ENCODE measurements at places on chromosomes 3 and 15.
A peak's percentile ranks its signal among the peaks of the same experiment; 100 is the strongest.

- DNase-seq = no peak
Observed at GRCh38 chr3:481680-482079, 285.1 kb downstream of the CHL1 start.

DNA sequence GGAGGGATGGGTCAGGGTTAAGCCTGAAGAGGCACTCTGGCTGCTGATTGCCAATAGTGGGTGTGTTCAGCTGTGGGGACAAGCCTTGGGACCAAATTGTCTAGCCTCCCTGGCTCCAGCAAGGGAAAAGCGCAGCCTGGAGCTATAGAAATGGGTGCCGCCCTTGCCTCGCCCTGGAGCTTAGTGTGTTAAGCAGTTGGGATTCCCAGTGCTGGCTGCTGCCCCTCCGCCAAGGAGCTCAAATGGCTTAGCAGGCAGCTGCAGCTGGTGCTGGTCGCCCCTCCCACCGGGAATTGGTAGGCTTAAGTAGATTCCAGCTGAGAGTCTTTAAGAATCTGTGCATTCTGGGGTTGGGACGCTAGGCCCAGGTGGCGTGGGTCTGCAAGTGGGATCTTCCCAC is 662.9 kb upstream of the TBL1XR1 start:
- no peak for DNase-seq

- DNase-seq = peak; percentile 72
Observed at GRCh38 chr3:189685860-189686259, 54.7 kb downstream of the TP63 start.

DNA sequence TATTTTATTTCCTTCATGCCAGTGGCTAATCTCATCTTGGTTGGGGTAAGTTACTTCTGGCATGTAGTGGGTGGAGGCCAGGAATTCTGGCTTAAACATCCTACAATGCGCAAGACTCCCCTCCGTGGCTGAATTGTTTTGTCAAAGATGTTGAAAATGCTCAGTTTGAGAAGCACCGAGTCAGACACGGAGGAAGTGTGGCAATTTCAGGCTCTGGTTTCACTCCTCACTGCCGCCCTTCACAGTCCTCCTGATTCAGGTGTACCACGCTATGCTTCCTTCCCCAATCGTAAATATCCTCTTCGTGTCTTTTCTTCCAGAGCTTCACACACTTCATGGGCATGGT is 150.7 kb downstream of the OPA1 start:
- DNase-seq = no peak

DNA sequence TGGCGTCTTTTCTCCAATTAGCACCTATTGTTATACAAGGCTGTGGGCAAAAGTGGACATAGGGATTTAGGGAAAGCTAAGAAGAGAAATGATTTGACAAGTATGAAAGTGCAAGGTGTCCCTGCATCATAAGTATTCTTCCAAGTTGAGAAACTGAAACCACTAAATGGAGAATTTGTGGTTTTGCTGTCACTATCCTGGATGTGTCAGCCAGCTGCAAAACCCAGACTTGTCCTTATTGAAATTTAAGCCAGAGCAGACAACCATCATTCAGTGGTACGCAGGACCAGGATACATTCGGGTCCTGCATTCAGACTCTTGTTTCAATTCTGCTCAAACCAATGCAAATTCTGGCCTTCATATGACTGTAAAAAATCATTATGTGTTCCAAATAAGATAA is 384.8 kb upstream of the TGFBR2 start:
- DNase-seq = no peak

GRCh38 chr3:98954242-98954641 is 52.7 kb upstream of the DCBLD2 start:
- DNase-seq = no peak

GRCh38 chr15:70379938-70380883 is 282.5 kb upstream of the TLE3 start:
- no peak for DNase-seq

GRCh38 chr3:11803977-11804892 is 42.5 kb downstream of the TAMM41 start:
- no peak for DNase-seq

DNA sequence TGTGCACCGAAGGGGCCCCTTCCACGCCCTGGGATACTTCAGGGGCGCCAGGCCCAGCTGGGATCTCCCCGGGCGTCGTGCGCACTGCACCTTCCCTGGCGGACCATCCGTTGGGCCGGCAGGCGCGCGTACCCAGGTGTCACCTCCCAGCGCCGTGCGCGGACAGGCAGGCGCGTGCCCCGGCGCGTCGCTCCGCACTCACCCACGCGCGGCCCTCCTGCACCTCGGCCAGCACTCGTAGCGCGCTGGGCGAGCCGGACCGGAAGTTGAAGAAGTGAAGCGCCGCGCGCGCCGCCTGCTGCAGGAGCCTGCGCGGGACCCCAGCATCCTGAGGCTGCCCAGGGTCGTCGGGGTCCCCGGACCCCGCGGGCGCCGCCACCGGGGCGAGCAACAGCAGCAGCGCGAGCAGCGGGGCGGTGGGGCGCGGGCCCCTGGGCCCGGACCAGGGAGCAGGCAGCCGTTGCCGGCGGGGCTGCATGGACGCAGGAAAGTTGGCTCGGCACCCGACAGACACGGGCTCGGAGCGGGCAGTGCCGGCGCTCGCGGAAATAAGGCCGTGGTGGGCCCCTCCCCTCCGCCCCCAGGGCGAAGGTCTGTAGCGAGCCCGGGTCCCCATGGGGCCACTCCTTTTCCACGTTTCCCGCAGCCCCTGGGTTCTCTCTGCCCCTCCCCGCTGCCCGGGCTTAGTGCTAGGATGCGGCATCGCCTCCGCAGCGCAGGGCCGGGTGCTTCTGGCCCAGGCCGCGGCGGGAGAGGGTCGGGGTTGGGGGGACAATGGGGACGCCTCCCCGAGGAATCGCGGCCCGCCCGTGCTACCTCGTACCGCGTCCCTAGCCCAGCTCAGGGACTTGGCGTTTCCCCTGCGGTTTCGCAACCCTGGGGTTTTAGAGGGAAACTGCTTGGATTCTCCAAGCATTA is at the start of gene RARRES1:
Gene RARRES1, minus strand, starts transcription at position 520 of the 918 bp plus-strand sequence. Its CDS starts 42 bp downstream, at position 478.
- DNase-seq = no peak

GRCh38 chr3:107928084-107928445 is 162.8 kb downstream of the CD47 start:
- peak; percentile 17 for DNase-seq

DNA sequence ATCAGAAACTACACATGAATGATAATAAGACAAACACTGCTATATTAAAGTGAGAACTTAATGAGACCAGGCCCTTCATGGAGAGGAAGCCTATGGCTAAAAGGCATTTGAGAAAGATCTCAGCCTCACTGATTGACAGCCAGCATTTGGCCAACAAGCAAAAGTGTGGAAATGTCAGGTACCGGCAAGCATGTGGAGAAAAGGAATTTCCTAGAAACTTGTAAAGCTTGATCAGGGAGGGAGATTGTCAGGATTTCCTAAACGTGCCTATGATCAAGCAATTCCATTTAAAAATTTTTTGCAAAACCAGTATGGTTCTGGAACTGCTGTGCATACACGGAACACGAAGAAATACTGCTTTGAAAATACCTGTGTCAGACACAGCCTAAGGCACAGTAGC is 220.3 kb upstream of the ATP10A start:
- DNase-seq = no peak

- no peak for DNase-seq
Observed at GRCh38 chr3:48999085-48999858, 7.9 kb upstream of the WDR6 start.

GRCh38 chr3:45546716-45547701 is 47.5 kb upstream of the LIMD1 start:
- no peak for DNase-seq

DNA sequence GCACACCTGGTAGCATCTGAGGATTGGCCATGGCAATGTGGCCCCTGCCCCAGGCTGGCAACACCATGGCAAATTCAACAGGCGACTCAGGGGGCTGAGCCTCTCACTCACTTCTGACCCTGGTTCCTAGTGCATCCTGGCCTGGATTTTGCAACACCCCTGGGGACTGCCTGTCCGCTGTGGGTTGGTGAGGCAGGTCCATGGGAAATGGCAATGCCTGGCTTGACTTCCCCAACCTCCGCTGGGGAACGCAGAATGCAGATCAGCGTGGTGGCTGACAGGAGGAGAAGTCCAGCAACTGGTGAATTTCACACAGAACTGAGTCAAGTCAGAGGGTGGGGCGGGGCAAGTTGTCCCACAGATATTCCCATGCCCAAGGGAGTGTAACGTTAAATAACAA is 3.9 kb upstream of the PSTPIP1 start:
- no peak for DNase-seq

DNA sequence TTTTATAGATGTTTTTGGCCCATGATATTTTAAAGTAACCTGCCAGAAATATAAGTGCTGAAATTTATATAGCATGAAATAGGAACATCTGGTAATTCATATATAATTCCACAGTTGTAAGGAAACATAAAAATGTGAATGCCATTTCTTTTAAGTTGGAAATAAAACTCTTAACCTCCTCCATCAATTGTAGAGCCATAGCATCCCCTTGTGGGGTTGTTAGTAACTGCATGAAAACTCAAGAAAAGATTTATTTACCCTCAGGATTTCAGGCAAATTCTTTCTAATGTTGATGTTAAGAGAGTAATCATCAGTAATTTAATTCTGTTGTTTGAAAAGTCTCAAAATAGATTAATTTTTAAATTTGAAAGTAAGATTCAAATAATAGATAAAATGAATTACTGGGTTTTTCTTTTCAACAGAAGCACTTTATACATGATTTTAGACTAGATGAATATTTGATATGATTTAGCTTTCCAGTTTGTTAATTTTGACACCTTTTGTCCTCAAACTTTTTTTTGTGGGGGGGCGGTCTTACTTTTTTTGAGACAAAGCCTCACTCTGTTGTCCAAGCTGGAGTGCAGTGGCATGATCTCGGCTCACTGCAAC is 74.7 kb downstream of the RASA2 start:
- no peak for DNase-seq

DNA sequence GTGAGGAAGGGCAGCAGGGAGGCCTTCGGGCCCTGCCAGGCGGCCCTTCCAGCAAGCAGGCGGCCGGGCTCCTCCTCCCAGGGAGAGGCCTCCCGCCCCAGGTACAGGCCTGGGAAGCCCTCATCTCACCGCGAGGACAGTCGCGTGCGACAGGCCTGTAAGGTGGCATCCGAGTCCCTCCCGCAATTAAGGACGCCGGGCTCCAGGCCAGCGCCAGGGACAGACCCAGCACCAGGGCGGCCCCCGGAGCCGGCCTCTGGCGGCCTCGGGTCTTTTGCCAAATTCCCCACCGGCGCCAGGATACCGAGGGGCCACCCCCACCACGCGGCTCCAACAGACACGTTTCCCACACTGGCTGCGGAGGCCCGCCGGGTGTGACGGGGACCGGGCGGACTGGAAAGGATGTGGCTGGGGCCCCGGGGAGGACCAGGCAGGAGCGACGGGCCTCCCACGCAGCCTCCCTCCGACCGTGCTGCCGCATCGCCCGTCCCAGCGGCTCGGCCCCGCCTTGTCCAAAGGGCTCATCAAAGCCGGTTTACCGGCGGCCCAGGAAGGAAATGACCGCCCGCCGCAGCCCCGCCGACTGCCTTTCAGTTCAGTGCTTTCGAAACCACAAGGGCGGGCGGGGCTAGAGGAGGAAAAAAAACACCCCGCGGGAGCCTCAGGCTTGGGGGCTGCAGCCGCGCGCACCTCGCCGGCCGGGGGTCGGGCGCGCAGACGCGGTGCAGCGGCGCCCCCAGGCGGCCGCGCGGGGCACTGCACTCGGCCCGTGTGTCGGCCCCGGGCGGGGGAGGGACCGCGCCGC is 11.3 kb downstream of the XXYLT1 start:
- DNase-seq = peak; percentile 80

- DNase-seq = no peak
Observed at GRCh38 chr3:102718651-102719050, 283.8 kb downstream of the ZPLD1 start.

DNA sequence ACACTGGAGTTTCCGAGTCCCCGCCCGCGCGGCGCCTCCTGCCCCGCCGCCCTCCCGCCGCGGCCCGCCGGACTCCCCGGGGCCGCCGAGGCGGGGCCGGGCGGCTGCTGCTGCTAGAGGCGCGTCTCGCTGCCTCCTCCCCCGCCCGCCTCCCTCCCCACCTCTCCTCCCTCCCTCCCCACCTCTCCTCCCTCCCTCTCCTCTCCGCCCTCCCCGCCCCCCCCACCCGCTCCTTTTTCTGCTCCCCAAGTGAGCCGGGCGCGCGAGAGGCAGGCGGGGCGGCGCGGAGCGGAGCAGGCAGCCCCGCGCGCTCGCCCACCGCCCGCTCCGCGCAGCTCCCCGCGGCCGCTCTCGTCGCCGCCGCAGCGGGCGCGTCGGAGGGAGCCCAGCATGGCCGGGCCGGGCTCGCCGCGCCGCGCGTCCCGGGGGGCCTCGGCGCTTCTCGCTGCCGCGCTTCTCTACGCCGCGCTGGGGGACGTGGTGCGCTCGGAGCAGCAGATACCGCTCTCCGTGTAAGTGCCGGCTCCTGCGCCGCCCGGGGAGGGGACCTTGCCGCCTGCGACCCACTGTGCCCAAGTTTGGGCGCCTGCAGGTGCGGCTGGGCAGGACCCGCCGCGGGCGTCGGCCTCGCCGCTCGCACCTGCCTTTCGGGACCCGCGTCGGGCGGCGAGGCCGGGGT is at the start of gene CACNA2D3:
Gene CACNA2D3, plus strand, starts transcription at position 229 of the 679 bp plus-strand sequence.
- DNase-seq = no peak

GRCh38 chr3:31743331-31744089 is 210.8 kb downstream of the STT3B start:
- DNase-seq = no peak

- DNase-seq = no peak
Observed at GRCh38 chr3:151818361-151818760, 4.4 kb downstream of the AADAC start.

DNA sequence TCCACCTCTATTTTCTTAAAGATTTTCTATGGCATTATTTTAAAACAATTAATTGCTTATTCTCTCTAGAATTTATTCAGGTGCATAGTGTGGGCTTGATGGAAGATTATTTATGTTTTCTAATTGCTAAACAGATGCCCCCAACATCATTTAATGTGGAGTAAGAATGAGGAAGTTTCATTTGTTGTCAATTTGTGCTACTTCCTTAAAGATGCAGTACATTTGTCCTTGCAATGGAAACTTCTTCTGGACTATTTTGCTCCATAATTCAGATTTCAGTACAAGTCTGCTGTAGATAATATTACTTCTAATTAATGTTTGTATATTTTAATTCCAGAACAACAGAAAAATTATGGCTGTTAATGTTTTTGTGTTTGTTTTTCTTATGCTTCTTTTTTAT is 104.8 kb downstream of the TGFBR2 start:
- no peak for DNase-seq

DNA sequence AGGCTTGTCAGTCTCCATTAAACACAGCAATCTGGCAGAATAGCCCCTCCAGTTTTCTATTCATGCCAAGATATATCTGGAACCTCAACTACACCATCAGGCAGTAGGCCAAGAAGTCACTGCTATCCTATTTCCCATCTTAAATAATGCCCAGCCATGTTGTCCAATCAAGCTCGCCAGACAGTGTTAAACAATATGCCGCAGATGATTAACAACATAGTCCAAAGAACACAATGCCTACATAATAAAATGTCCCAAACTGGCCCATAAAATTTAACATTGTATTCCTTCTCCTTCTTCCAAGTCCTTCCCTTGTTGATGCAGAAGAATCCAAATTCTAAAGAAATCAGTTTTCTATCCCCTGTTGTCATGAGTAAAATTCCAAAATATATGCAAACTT is 427.4 kb upstream of the PPP2R3A start:
- no peak for DNase-seq

- no peak for DNase-seq
Observed at GRCh38 chr3:101020351-101021015, 27.3 kb upstream of the ABI3BP start.

- DNase-seq = peak; percentile 75
Observed at GRCh38 chr3:16318176-16318575, 53.2 kb downstream of the OXNAD1 start.
